MCF 10A (cell line): ENCODE measurements at places on chromosomes 6 and 20.

GRCh38 chr6:5665173-5665572 is 341.6 kb downstream of the NRN1 start:
- no peak for DNase-seq

DNA sequence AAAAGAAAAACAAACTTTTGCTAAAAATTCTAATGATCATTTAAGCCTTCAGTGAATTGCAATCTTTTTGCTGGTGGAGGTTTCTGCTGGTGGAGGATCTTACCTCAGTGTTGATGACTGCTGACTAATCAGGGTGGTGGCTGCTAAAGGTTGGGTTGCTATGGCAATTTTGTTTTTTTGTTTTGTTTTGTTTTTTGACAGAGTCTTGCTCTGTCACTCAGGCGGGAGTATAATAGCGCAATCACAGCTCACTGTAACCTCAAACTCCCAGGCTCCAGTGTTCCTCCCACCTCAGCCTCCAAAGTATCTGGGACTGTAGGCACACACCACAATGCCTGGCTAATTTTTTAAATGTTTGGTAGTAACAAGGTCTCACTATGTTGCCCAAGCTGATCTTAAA is 94.7 kb downstream of the ANKRD6 start:
- DNase-seq, result peak; percentile 25

DNA sequence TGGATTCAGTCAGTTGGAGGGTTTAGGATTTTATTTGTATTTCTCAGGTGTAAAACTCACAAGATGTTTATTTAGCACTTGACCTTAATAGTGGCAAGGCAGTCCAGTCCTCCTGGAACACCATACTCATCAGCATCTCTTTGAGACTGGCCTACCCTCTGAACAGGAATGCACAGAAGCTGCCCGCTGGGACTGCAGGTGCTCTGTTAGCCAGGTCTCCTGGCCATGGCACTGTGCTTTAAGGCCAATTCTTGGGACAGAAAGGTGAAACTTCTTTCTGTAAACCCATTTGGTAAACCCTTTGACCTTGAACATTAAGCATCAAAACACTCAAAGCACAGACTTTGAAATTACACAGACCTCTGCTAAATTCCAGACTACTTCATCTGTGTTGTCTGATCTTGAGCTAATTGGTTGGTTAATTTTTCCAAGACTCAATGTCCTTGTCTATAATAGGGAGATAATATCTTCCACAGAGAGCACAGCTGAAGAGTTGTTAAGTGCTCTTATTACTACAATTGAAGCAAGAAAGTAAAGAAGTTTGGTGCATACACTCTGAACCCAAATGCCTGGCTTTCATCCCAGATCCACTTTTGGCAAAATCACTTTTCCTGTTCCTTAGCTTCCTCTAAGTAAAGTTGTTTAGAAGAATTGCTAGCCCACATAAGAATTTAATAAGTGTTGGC is 54.9 kb upstream of the NT5E start:
- DNase-seq, result no peak

DNA sequence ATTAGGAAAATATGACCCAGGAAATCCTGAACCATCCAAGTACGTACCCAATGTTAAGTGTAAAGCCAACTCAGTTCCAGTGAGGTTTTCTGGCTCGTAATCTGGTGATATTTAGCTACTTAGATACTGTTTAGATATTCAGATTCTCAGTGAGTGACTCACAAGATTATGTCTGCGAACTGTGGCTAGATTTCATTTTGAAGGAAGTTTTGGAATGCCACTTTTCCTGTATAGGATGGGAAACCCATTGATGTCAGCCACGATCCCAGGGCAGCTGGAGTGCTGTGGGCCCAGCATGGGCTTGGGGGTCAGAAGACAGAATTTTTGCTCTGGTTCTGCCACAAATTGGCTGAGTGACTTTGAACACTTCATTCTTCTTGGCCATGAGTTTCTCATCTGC is 76.3 kb downstream of the TMEM170B start:
- peak; percentile 25 for DNase-seq

DNA sequence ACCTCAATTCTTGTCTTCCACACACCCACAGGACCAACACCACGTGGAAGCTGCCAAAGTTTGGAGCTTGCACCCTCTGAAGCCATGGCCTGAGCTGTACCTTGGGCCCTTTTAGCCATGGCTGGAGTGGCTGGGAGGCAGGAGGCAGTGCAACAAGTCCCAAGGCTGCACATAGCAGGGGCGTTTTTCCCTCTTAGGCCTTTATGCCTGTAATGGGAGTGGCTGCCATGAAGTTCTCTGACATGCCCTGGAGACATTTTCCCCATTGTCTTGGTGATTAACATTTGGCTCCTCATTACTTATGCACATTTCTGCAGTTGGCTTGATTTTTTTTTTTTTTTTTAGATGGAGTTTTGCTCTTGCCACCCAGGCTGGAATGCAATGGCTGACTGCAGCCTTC is 44.4 kb upstream of the SLC22A3 start:
- DNase-seq, result no peak

- DNase-seq, result no peak
Observed at GRCh38 chr20:29878777-29879442, 1378.6 kb upstream of the DEFB115 start.

DNA sequence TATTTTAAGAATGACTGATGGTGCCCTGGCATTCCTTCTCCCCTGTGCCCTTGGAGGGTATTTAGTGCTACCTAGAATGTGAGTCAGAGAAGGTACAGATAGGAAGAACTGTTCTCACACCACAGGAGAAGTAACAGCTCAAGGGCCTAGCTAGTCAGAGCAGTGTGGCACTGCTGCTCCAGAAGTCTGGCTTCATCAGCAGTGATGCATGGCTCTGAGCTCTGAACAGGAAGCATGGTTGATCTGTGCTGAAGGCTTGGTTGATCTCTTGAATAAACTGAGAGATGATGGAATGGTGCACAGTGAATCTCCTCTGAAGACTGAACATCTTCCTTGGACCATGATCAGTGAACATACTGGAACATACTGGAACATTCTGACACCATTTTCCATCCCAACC is 425.3 kb upstream of the SLC35B3 start:
- no peak for DNase-seq

GRCh38 chr20:53468587-53468986 is 125.1 kb downstream of the ZNF217 start:
- no peak for DNase-seq

DNA sequence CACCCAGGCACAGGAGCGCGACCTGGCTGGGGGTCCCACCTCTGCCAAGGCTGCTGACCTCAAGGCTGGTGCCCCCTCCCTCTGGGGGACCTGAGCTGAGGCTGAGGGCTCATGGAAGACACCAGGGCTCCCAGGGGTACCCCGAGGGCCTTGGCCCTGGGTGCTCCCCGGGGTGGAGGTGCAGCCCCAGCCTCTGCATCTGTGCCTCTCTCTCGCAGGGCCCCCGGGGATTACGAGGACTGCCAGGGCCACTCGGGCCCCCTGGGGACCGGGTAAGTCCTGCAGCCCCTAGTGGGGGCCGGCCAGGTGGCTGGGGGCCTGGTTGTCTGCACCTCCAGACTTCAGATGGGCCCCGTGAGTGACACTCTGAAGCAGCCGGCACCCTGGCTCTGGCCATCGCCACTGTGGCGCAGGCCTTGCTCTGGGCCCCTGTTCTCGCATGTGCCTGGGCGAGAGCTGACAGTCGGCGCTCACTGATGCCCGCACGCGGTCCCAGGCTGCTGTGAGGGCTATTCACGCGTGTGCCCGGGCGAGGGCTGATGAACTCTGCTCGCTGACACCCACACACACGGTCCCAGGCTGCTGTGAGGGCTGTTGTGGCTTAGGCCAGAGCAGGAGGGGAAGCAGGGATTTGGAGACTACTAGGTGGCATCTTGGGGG is 9.3 kb downstream of the COL9A3 start:
- no peak for DNase-seq

GRCh38 chr20:25421102-25421501 is 13.6 kb downstream of the GINS1 start:
- DNase-seq, result no peak

GRCh38 chr6:88629838-88630494 is 333.5 kb downstream of the RNGTT start:
- DNase-seq, result peak; percentile 3

- no peak for DNase-seq
Observed at GRCh38 chr6:129646642-129647041, 63.3 kb downstream of the ARHGAP18 start.

DNA sequence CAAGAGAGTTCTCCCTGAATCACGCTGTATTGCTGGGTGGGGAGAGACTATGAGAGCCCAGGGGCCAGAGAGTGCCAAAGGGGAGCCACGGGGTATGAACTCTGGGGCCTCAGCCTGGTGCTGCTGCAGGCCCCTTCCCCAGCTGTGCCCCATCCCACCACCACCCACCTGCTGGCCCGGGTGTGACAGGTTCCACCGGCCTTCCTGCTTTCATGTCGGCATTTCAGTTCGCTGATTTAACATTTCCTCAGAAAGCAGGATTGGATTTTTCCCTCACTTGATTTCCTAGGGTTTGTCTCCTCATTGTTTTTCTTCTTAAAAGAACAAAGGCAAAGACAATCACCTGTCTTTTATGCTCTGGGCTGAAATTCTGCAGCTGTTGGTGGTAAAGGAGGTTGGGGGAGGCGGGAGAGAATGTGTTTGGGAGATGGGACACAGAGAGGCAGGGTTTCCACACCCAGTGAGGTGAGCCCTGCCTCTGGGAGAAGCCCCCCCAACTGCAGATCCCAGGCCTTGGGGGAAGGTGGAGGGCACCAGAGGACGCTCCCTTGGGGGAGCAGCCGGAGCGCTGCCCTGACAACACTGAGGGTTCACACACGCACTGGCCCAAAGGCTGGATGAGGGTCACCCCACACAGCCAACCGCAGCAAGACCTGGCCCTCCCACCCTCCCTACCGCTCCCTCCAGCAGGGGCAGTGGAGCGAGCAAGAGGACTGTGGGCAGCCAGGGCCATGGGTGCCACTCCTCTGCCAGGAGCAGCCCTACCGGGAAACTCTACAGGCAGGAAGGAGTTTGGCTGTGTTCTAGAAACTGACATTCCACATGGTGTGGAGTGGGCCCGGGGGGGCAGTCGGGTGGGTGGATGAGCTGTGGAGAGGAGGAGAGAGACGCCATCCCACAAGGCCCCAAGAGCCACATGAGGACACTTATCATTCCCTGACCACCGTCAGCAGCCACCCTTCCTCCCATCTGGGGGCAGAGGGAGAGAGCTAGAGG is 10.5 kb upstream of the MLN start:
- no peak for DNase-seq

- peak; percentile 93 for DNase-seq
Observed at GRCh38 chr6:158849899-158850806, 31.0 kb upstream of the EZR start.

DNA sequence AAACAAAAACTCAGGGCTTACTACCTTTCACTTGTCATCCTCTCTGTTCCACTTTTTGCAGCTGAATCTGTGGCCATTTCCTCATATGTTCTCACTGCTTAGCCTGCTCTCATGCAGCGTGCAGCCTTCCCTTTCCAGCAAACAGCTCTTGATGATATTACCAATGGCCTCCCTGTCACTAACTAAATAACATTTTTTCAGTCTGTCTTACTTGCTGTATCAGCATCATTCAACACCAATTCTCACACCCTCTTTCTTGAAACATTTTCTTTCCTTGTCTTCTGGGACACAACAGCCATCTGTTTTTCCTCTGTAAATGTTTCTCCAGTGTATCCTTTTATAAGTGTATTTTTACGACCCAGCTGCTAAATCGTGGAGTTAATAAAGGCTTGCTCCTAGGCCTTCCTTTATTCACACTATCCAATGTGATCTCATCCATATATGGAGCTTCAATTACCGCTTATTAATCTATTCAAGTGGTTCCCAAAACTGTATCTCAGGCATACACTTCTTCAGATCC is 523.6 kb upstream of the RNF217 start:
- DNase-seq, result no peak

DNA sequence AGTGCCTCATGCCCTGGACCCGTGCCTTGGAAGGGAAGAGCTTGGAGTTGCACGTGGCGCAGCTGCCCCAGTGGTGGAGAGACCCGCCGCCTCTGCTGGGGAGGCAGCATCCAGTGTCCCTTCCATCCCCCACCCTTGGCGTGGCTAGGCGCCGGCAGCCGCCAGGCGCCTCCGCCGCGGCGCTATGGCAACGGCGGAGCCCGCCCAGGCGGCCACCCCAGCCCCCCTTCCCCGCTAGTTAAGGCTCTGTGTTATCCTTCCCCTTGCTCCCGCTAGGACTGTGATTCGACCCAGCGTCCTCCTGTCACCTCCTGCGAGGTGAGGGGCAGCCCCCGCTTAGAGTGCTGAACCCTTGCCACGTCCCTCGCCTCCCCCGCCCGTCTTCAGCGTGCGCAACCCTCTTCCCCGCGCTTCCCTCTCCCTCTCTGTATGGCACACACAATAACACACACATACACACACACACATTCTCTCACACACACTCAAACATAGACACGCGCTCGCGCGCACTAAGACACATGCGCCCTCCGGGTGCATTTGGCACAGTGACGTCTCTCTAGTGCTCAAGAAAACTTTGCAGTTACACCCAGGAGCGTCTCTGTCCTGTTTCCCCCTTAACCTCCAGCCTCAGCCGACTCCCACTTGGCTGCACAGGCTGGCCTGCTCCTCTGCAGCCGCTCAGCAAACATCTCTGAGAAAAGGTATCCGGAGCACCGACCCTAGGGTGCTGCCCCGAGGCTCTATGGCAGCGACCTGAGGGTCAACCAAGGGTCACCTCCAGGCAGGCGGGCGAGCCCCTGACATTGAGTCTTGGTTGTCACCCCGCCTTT is 8.5 kb downstream of the GRIK2 start:
- DNase-seq, result no peak

- DNase-seq, result no peak
Observed at GRCh38 chr20:14012671-14013070, 17.4 kb downstream of the MACROD2 start.

- DNase-seq, result no peak
Observed at GRCh38 chr6:144234935-144235334, 50.2 kb upstream of the UTRN start.

GRCh38 chr6:67009818-67010217 is 1302.8 kb upstream of the EYS start:
- DNase-seq, result no peak

GRCh38 chr20:46808565-46808964 is 86.1 kb upstream of the EYA2 start:
- no peak for DNase-seq

- DNase-seq, result no peak
Observed at GRCh38 chr6:24763578-24763977, 11.2 kb upstream of the GMNN start.

DNA sequence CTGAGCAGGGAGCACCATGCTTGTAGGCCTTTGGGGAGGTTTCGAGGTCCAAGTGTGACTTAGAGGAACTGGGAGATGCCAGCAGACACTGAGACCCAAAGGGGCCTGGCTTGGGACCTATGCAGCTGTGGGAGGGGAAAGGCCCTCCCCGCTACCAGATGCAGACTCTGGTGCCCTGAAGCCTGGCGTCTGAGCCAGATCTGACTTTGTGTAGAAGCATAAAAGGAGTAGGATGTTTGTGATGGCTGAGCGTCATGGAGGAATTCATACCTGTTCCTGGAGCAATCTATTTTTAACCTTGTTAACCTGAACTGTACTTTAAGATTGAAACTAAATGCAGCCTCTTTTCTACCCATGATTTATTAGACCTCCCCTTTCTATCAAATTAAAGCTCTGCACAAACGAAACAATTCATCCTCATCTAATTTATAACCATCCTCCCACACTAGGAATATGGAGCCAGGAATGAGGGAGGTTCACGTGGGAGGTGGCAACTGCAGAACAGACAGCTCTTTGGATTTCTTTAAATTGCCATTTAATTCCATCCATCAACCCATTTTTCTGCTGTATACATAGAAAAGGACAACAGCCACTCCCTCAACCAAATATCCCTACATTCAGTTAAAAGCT is 172.6 kb upstream of the AGPAT4 start:
- DNase-seq, result no peak
